Amniotic stem cell (primary cell): ENCODE measurements at places on chromosomes 16 and 17.

- DNase-seq: no peak
These were observed 512.4 kb downstream of the CDH13 start for GRCh38 chr16:83138976-83139690.

GRCh38 chr17:48624544-48625494 lies 1.3 kb downstream of the HOXB9 start:
- no peak for DNase-seq

GRCh38 chr16:19005561-19006445 lies 22.1 kb downstream of the TMC7 start:
- DNase-seq: no peak

DNA sequence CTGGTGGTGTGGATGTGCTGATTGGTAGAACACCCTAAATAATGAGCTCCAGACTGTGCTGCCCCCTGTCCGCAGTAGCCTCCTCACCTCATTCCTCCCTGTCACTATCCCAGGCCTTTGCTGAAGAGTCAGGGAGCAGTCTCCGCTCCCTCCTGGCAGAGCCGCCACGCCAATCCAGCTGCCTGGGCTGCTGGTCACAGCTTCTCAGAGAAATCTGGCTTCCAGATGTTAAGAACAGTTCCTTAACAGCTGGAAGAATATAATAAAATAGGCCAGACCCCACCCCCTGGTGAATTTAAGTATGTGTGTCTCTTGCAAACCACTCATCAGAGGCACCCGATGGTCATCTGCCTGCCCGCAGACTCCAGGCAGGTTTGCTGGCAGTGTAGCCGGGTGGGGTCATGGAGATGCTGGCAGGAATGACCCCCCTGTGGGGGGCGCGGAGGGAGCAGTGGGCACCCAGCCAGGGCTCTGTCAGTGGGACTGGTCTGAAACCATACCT lies 161.0 kb downstream of the CCDC182 start:
- DNase-seq: no peak

GRCh38 chr17:78558181-78558850 lies 18.9 kb downstream of the DNAH17 start:
- no peak for DNase-seq

DNA sequence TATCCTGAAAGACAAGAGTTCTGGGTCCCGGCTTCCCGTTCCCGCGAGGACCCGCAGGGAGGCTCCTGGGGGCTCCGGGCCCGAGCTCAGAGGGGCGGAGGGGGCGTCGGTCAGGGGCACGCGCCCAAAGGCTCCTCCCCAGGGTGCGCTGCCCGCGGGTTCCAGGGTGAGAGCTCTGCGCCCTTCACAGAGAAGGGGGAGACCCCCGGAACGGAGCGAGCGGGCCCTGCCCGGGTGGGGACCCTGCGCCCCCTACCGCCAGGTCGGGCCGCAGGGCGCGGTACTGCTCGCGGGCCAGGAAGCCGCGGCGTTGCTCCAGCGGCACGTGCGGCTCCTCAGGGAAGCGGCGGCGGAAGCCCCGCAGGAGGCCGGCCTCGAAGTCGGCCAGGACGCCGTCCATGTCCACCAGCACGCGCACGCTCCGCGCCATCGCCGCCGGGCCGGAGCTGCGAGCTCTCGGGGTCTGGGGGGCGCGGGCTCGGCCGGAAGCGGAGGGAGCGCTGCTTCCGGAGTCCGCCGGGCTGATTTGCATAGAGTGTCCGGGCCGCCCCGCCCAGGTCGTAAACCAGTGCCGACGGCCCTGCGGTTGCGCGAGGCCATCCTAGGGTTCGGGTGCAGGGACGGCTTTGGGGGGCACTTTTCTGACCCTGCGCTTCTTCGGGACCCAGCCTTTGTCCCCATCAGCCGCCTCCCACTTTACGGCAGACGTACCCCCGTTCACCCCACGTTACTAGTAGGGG lies at the start of gene NT5C:
TSS of gene NT5C (minus strand) at position 465 of the 740 bp plus-strand sequence. CDS start at position 430, 35 bp downstream.
- no peak for DNase-seq

GRCh38 chr17:46935658-46936266 lies 12.8 kb downstream of the GOSR2 start:
- no peak for DNase-seq

DNA sequence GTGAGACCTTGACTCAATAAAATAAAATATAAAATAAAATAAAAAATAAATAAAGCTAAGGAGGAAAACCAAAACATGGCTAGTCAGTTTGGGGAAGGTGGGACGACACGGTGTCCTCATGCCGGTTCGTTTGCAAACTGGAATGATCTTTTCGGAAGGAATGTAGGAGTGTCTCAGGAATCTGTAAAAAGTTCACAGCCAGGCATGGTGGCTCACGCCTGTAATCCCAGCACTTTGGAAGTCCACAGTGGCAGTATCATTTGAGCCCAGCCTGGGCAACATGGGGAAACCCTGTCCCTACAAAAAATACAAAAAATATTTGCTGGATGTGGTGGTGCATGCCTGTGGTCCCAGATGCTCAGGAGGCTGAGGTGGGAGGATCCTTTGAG lies 14.7 kb upstream of the RPTOR start:
- no peak for DNase-seq

DNA sequence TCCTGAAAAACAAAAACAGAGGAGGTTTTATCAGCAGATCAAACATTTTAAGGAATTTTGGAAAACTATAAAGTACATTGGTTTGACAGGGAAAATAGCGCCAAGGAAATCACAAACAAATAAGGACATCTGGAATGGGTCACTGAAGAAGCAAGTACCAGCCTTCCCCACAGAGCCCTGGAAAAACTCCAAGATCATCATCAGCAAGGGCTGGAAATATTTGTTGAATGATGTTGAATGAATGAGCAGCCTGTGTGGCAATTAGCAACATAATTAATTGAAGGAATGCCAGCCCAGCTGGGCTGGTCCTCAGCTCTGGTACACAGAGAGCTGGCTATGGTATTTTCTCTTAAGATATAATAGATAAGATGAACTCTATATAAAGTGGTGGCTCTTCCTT lies 290.4 kb downstream of the HS3ST3A1 start:
- no peak for DNase-seq

DNA sequence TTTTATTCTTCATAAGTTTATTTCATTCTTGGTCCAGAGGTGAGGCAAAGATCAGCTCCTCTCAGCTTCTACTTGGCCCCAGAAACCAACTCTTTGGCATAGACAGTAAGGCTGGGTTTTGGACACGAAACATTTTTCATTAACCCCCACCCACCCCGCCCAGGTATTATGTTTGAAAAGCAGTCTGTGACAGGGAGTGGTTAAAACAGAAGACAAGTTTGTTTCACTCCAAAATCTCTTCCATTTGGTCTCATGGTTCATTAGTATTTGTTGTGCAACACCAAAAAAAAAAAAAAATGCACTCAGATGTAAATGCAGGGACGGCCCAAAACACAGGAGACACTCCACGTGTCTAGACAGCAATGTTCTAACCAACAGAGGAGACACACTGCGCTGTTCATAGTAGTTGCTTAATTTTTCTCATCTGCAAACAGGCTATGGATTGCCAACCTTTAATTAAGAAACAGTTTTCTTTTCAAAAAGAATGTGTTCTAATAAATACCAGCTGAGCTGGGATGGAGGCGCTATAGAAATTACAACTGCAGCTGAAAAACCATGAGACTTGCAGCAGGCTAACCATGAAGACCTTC lies 39.8 kb upstream of the MMP2 start:
- DNase-seq: no peak

GRCh38 chr16:12754824-12755543 lies 48.7 kb downstream of the CPPED1 start:
- DNase-seq: no peak

- DNase-seq: no peak
These were observed 582.0 kb downstream of the CDH11 start for GRCh38 chr16:64539811-64540371.

- DNase-seq: no peak
These were observed 73.6 kb downstream of the ABCC6 start for GRCh38 chr16:16149710-16150116.

GRCh38 chr17:31067691-31068184 lies 27.0 kb upstream of the NF1 start:
- DNase-seq: no peak

- no peak for DNase-seq
These were observed 74.8 kb downstream of the SLC5A11 start for GRCh38 chr16:24920568-24920967.

- DNase-seq: no peak
These were observed 12.2 kb downstream of the VASN start for GRCh38 chr16:4383591-4384444.

DNA sequence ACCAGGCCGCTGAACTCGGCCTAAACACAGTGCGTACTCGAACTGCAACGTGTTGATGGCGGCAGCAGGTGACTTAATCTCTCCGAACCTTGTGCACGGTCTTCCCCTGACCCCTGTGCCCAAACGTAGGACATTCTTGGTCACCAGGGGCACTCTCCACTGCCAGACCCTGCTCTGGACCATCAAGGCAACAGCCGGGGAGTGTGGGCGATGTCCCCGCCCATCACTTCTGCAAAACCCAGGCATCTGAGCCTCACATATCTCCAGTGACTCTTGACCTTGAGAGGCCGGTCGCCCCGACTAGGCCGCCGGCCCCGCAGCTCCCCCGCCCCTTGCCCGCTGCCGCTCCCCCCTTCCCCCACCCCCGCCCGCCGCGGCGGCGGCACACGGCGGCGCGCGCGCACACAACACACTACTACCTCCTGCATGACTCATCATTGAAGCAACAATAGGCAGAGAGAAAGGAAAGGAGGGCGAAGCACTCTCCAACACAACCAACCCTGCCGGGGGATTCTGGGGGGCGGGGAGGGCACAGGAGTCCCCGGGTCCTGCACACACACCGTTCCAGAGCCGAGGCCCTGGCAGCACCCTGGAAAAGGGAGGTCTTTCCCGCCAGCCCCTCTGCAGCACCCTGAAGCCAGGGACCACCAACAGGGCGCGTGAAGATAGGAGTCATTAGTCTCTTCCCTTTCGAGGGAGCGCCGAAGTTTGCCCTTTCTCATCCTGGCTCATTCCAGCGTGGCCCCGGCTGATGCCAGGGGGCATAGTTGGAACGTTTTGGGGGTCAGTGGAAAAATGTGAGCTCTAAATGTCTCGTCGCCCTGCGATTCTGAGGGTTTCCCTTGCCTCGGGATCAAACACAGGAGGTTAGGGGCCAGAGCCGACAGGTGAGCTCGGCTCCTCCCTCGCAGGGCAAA lies 1.9 kb downstream of the MNT start:
- peak; percentile 39 for DNase-seq

GRCh38 chr16:83932304-83932703 lies 20.7 kb upstream of the OSGIN1 start:
- no peak for DNase-seq
